Small intestine (tissue), 16 donors: ENCODE measurements at places on chromosomes 7 and 10. TPM values are rescaled to one million over a fixed set of nuclear protein-coding genes. Genes with fewer than 3 reads are reported as not detected.

DNA sequence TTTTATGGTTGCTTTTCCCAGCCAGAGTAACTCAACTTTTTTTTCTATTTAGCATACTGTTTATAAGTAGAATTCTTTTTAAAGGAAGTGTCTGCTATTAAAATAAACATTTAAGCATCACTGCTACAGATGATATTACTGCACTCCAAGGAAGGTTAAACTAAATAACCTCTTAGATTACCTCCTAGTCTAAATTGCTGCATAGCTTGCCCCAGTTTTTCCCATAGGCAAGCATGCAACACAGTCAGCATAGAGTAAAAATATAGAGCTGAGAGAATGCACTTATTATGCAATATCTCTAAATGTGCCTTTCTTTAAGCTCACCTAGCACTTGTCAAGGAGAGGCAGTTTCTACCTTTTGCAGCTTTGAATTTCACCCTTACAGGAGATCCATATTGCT, 1392.4 kb upstream of the CELF2 start:
- no peak for DNase-seq

GRCh38 chr7:13850185-13850752, 139.2 kb downstream of the ETV1 start:
- peak; percentile 26 for DNase-seq

- DNase-seq = no peak
Observed at GRCh38 chr7:107390916-107391315, 78.9 kb upstream of the GPR22 start.

DNA sequence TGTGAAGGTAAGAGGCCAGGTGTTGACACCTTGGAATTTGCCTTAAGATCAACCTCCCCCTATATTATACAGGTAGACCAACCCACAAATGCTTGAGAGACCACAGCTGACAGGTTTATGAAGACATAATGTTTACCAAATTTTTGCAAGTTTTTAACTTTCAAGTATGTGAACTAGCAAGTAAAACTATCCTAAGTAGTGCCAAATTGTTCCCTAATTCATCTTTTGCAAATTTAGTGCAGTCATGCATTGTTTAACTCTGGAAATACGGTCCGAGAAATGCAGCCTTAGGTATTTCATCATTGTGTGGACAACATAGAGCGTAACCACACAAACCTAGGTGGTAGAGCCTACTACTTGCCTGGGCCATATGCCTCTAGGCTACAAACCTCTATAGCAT, 10.7 kb downstream of the UPP1 start:
- DNase-seq = no peak

Gene RET
- polyA plus RNA-seq = not detected

Gene HMX2
- polyA plus RNA-seq = 0.12 TPM

Gene PNLIP
- 2.2 TPM for polyA plus RNA-seq

Gene RNLS
- 8.6 TPM for polyA plus RNA-seq

Gene A1CF
- 31.1 TPM for polyA plus RNA-seq
